ENCODE measurements at places on chromosomes 13 and 19.

DNA sequence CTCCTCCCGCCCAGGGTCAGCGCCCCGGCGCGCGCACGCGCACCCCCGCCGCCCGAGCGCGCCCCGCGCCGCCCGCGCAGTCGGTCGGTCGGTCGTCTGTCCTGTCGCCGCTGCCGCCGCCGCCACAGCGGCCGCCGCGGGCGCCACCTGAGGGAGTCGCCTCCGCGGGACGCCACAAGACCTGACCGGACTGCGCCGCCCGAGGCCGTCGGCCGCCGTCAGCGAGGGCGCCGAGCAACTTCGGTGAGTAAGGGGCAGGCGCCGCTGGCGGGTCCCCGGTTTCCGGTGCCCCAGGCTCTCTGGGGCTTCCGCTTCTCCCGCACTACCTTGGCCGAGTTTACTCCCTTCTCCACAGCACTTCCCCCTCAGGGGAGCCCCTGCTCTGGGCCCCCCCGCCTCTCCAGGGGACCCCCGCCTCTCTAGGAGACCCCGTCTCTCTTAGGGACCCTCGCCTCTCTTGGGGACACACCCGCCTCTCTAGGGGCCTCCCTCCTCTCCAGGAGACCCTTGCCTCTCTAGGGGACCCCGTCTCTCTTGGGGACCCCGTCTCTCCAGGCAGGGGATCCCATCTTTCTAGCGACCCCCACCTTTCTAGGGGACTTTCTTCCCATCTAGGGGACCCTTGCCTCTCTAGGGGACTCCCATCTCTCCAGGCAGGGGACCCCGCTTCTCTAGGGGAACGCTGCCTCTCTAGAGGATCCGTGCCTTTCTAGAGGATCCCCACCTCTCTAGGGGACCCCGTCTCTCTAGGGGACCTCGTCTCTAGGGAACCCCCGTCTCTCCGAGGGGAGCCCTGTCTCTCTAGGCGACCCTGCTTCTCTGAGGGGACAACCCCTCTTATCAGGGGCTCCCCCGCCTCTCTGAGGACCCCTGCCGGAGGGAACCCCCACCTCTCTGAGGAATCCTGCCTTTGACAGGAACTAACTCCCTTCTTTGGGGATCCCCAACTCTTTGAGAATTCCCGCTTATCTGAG lies 19.3 kb upstream of the GATAD2A start:
- no peak for DNase-seq

DNA sequence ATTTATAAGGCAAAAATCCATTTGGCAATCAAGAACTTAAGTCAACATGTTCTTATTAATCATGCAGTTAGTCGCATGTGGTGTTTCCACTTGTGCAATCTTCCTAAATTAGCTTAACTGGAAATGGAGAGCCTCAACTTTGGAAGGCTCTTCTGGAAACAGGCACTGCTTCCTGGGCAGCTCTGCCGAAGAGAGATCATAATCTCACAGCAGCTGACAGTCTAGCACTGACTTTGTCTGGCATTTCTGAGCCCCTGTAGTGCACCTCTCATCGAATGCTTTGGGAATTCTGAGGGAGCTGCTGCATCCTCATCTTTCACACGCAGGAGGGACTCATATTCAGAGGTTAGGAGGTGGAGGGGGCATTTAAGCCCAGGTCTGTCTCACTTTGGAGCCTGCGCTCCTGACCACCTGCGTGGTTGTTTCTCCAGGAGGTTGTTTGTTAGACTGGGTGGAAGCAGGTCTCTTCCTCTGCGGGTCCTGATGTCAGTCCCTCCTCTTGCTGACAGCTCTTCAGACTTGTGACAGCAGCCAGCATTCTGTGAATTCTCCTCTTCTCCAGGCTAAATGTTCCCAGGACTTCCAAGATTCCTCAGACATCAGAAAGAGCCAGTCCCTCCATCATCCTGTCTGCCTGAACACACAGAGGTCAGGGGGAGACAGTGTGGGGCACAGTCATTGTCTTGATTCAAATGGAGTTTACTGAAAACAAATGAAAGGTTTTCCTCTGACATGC lies 100.4 kb upstream of the GJB6 start:
- no peak for DNase-seq

GRCh38 chr13:94997126-94997525 lies 284.8 kb upstream of the SOX21 start:
- DNase-seq: no peak

DNA sequence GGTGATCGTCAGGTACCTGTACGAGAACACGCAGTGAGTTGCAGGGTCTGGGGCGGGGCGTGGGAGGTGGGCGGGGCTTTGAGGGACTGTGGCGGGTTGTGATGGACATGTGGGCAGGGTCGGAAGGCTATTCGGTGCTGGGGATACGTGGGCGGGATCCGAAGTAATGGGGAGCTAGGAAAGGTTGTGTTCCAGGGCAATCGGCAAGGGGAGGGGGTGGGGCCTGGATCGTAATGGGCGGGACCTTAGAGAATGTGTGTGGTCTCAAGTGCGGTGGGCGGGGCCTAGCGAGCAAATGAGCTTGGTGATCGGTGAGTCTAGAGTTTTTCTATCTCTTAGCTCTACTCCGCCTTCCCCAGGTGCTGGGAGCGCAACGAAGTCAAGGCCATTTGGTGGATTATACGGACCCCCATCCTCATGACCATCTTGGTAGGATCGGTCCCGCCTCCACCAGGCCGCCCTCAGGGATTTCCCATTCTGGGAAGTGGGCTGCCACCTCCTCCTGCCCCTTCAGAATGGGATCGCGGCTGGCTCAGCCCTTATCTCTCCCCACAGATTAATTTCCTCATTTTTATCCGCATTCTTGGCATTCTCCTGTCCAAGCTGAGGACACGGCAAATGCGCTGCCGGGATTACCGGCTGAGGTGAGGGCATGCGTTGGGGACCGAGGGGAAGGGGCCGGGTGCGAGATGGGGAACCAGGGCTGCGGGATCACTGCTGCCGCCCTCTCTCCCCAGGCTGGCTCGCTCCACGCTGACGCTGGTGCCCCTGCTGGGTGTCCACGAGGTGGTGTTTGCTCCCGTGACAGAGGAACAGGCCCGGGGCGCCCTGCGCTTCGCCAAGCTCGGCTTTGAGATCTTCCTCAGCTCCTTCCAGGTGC lies 9.6 kb downstream of the GIPR start:
- no peak for DNase-seq

- no peak for DNase-seq
Observed at GRCh38 chr19:52522551-52522950, 4.9 kb upstream of the ZNF808 start.

- no peak for DNase-seq
Observed at GRCh38 chr13:68369739-68370138, 1139.6 kb upstream of the PCDH9 start.

DNA sequence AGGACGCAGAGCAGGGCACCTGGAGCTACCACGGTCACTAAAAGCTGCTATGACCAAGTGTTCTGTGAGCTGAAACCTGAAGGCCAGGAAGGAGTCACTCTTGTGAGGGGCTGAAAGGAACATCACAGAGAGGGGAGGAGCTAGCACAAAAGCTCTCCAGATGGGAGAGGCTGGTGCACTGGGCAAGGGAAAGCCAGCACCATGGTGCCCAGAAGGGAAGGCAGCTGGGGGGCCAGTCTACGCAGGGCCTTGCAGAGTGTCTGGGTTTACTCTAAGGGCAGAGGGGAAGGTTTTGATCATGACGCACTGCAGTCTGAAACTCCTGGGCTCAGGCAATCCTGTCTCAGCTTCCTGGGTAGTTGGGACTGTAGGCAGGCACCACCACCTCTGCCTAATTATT lies 4.1 kb upstream of the ZNF580 start:
- no peak for DNase-seq

DNA sequence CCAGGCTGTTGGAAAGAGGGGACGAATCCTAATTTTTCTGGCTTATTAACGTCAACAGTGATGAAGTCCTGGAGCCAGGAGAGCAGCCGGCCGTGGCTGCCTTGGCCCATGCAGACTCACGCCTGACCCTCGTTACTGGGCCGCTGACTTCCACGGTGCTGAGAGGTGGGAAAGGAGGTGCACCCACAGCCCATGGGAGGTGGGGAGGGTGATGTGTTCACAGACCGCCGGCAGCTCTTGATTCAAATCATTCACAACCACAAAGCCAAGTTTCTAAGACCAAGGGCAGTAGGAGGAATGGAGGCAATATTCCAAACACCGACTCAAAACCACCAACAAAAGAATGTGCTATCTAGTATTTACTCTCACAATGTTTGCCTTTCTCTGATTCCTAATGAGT lies 24.3 kb downstream of the COL4A2 start:
- no peak for DNase-seq

GRCh38 chr13:105956921-105957320 lies 578.5 kb downstream of the EFNB2 start:
- no peak for DNase-seq

GRCh38 chr19:996051-996838 lies 4.0 kb upstream of the GRIN3B start:
- DNase-seq: no peak

- DNase-seq: no peak
Observed at GRCh38 chr13:68234274-68234673, 1004.1 kb upstream of the PCDH9 start.

- DNase-seq: no peak
Observed at GRCh38 chr13:36772853-36773252, 46.2 kb upstream of the RFXAP start.

- no peak for DNase-seq
Observed at GRCh38 chr19:33301900-33302174, 497 bp downstream of the CEBPA start.

DNA sequence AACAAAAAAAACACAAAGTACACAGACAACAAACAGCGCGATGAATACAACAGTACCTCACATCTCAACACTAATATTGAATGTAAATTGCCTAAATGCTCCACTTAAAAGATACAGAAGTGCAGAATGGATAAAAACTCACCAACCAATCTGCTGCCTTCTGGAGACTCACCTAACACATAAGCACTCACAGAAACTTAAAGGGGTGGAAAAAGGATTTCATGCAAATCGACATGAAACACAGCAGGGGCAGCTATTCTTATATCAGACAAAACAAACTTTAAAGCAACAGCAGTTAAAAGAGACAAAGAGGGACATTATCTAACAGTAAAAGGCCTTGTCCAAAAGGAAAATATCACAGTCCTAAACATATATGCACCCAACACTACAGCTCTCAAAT lies 209.5 kb downstream of the ABCC4 start:
- no peak for DNase-seq

DNA sequence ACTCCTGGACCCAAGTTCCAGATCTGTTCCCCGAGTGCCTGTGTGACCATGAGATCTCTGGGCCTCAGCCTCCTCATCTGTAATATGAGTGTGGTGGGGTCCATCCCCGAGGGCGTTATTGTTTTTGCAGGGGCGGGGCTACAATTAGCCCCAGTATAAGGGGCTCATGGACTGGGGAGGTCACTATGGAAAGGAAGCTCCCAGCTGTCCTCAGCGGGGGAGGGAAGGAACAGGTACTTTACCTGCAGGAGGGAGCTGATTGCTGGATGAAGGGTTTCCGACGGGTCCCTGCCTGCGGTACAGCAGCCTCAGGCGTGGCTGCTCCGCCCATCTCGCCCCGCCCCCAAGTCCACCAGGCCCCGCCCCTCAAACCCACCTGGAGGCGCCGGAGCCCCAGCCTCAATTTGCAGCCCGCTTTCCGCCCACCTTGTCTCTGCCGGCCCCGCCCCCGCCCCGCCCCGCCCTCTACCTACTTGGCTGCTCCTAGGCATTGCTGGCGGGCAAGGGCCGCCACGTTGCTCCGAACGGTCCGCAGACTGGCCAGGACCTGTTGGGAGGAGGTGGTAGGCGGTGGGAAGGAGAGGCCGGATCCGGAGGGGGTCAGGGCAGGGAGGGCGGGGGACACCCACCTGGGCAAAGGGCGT lies 5.5 kb downstream of the PDE4C start:
- DNase-seq: no peak

DNA sequence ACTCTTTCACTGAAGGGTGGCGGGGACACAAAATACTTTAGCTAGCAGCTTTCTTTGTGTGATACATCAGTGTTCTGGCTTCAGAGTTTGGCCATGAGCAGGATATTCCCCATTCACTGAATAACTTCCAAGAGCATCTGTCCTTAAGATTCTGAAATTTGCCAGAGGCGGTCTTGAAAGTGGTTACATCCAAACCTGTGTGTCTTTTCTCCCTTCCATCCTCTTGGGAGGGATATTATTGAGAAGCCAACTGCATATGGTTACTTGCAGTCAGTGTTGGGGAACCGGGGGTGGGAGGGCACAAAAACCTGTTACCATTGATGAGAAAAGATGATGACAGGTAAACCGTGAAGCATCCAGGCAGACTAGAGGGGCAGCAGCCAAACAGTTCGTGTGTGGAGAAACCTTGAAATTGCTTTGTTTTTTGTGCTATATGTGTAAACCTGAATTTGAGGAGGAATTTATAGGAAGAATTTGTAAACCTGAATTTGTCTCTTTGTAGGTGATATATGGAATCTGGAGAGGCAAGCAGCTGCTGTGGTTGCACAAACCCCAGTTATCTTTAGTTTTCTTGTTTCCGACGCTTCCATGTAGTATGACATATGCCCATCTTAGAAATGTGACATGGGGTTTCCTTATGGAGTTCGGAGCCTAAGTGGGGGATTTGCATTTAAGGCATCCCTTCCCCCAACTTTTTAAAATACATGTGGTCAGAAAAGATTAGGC lies 104.8 kb downstream of the WDFY2 start:
- DNase-seq: no peak

DNA sequence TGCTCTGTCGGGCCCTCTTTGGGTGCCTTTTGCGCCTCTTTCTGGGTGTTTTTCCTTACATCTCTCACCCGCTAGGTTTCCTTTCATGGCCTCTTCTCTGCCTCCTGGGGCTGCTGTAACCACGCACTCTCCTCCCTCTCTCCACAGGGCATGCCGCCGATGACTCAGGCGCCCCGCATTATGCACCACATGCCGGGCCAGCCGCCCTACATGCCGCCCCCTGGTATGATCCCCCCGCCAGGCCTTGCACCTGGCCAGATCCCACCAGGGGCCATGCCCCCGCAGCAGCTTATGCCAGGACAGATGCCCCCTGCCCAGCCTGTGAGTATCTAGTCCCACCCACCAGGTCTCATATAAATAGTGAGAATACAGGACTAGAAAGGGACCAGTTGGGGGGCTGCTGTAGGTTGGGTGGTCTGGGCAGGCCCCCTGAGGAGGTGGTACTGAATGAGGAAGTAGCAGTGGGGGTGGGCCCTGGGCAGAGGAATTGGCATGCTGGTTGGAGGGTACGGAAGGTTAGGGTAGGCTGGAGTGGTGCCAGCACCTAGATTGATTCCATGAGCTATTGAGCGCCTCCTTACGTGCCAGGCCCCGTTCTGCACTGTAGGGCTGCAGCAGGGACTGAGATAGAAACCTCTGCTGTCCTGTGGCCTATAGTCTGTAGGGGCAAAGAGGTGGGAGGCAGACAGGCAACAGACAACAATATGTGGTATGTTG lies 11.9 kb downstream of the SNRPA start:
- no peak for DNase-seq

GRCh38 chr19:30349131-30349730 lies 23.0 kb upstream of the ZNF536 start:
- DNase-seq: no peak
